CD14-positive monocyte (primary cell): ENCODE measurements at places on chromosomes 1 and 21. TPM values are rescaled to one million over a fixed set of nuclear protein-coding genes. Genes with fewer than 3 reads are reported as not detected.

- no peak for DNase-seq
Measured at GRCh38 chr1:102833151-102833550, 275.2 kb downstream of the COL11A1 start.

Gene ANKRD35
- 1.5 TPM for polyA plus RNA-seq

GRCh38 chr1:234666761-234667160 is 56.8 kb upstream of the IRF2BP2 start:
- DNase-seq: peak; percentile 58

GRCh38 chr1:99613716-99614115 is 32.2 kb upstream of the PALMD start:
- DNase-seq: no peak

DNA sequence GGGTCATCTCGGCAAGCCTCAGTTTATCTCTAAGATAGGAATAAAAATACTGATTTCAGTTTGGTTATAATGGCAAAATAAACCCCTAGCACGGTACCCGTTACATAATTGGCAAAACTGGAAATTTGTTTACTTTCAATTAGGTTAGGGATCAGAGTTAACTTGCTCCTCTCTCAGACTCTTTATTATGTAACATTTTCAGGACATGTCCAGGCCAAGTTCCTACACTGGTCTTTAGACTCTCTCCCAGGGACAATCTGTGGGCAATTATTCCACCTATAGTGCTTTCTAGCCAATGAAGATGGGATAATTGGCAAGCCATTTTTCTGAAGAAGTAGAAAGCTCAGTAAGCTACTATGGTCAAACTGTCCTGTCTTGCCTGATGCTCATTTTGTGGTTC is 189.4 kb downstream of the NEK7 start:
- DNase-seq: no peak

GRCh38 chr1:110477041-110477440 is 26.1 kb downstream of the PROK1 start:
- DNase-seq: no peak

Gene UBASH3A
- polyA plus RNA-seq: not detected

Gene HMGN2
- polyA plus RNA-seq: 575 TPM

DNA sequence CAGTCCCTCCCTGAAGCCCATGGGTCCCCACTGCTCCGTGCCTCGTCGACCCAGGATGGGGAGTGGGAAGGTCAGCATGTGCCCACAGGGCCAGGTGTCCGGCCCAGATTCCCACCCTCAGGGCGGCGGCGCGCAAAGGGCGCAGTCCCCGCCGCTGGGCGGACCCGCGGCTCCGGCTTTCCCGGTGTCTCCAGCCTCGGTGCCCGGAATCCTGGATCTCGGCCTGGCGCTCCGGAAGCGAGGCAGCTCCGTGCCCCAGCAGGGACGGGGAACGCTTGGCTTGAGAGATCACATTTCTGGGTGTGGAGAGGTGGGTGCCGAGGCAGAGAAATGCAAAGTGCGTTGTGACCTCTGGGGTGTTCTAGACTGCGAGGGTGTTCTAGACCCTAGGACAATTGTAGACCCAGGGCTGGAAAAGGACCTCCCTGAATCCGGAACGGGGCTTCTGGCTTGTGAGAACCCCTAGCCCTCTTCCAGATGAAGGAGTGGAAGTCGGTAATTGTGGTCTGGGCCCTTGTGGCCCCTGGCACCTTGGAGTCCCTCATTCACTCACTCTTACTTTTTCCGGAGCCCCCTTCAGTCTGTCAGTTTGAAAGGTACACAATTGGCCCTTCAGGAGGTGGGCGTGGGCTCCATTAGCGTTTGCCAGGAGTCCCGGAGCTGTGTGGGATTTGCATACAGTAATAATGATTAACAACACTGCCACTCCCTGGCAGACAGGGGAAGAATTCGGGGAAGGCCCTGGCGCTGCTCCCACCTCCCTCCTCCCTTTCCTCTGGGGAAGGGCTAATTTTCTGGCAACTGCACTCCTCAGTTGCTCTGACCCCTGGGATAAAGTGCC is 1.6 kb upstream of the KCND3 start:
- DNase-seq: no peak

DNA sequence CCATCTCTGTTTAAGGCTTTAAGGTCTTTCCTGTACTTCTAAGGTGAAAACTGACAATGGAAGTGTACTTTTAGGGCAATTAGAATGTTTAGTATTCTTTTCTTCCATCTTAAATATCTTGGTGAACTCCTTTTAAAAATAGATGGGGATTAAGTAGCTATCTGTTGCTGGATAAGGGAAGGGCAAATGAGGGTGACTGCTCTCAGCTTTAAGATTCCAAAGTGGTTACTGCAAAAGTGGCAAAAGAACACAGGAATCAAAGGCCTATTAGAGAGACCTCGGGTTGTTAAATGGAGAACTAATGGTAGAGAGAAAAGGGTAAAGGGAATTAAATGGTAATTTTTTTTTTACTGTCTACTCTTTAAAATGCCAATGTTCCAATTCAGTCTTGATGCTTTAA is 774.1 kb upstream of the B3GALT2 start:
- DNase-seq: no peak

DNA sequence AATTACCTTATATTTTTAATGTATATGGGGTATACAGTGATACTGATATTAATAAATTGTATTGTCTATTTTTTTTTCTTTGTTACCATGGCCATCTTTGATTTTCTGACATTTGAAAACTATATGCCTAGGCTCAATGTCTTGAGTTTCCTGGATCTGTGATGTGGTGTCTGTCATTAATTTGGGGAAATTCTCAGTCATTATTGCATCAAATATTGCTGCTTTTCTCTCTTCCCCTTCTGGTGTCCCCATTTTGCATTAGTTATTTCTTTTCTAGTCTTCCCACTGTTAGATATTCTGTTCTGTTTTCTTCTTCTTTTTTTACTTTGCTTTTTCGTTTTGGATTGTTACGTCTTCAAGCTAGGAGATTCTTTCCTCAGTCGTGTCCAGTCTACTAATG is 33.8 kb downstream of the ZBTB40 start:
- DNase-seq: no peak

DNA sequence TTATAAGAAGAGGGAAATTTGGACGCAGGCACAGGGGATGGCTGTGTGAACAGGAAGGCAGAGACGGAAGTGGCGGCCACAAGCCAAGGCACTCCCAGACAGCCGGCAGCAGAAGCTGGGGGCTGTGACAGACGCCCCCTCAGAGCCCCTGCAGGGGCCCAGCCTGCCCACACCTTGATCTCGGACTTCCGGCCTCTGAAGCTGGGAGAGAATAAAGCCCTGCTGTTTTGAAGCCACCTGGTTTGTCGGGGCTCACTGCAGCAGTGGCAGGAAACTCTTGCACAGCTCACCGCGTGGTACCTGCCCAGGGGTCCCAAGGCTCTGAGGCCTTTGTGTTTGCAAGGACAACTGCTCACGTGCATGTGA is 13.7 kb downstream of the MEGF6 start:
- peak; percentile 28 for DNase-seq

Gene IGSF21
- not detected in 2 replicates for polyA plus RNA-seq

Gene PTPN22
- polyA plus RNA-seq: 2.8 and 9.7 TPM in 2 replicates

DNA sequence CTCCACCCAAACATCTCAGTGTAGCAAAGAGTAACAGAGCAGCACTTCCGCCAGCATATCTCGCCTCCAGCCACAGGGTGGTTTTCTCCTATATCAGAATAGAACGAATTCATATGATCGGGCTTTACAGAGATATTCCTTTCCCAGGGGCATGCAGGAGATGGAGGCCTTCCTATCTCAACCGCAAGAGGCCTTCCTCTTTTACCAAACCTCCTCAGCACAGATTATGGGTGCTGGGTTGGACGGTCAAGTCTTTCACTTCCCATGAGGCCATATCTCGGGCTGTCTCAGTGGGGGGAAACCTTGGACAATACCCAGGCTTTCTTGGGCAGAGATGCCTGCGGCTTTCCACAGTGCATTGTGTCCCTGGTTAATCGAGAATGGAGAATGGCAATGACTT is 65.8 kb downstream of the OVGP1 start:
- DNase-seq: no peak

GRCh38 chr1:76335882-76336281 is 261.3 kb downstream of the ST6GALNAC3 start:
- no peak for DNase-seq

DNA sequence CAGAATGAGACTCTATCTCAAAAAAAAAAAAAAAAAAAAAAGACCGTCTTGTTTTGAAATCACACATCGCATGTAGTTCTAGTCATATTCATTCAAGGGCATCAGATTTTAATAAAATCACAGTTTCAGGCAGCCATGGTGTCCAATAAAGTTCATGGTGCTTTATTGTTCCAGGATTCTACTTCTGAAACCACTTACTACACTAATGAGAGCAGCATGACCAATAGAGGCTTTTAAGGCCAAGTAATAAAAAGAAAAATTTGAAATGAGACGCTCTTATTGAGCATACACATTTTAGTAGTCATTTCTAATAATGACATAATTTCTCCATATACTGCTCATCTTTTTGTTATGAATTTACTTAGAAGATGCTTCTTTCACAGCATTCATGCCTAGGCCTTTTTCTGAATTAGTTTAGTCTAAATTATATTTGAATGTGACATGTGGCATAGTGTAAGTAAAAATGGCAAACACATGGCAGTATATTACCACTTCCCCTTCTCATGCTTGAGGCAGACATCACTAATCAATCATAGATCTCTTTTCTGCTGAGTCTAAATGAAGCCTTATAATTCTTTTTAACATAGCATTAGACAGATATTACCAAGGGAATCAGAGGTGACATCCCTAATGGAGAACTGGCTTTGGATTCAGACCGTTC is 18.5 kb downstream of the NTMT2 start:
- DNase-seq: no peak

Gene ARMH1
- 15.8 TPM for polyA plus RNA-seq

DNA sequence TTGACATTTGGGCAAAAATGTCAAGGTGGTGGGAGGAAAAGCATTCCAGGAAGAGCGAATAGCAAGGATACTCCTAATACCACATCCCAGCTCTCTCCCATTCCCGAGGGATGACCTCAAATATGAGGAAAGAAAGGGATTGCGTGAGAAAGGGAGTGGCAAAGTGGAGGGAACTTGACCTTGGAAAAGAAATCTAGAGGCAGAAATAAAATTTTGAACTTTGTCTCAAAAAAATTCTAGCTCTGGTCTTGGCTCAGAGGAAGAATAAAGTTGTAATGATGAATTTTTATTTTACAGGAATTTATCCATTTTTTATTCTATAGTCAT is 127.8 kb downstream of the TBX19 start:
- no peak for DNase-seq

Gene KRTAP25-1
- polyA plus RNA-seq: not detected in 2 replicates

- DNase-seq: no peak
Measured at GRCh38 chr1:213127074-213127473, 76.0 kb downstream of the RPS6KC1 start.

GRCh38 chr1:208069908-208070307 is 159.0 kb upstream of the CD34 start:
- DNase-seq: no peak

Gene CYB5RL
- polyA plus RNA-seq: 1.5 TPM

DNA sequence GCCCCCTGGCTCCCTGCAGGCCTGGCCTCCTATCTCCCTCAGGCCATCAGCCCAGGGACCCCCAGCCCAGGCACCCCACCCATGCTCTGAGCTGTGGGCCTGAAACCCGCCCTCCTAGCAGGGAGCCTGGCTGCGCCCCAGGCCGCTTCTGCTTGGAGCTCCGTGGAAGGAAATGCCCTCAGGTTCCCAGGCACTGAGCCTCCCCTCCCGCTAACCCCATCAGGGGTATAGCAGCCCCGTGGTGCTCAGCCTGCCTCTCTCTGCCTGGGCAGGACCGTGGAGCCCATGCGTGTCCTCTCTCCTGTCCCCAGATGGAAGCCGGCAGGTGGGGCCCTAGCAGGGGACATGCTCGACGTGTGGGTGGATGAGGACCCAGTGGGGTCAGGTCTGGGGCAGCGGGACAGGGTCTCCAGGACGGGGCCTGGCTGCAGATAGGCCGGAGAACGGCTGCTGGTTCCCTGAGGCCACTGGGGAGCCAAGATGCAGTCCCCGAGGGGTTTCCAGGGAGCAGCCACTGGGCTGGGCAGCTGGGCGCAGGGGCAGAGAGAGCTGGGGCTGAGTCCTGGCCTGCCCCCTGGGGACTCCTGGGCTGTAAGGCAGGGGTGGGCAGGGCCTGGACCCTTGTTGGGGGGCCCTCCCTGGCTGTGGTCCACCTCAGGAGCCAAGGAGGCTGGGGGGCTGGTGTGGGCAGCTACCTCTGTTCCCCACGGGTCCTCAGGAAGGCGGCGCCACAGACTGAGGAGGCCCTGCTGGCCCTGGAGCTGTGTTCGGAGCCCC is 75.5 kb downstream of the MORN1 start:
- DNase-seq: no peak

GRCh38 chr1:97570691-97571090 is 350.1 kb downstream of the DPYD start:
- DNase-seq: no peak

DNA sequence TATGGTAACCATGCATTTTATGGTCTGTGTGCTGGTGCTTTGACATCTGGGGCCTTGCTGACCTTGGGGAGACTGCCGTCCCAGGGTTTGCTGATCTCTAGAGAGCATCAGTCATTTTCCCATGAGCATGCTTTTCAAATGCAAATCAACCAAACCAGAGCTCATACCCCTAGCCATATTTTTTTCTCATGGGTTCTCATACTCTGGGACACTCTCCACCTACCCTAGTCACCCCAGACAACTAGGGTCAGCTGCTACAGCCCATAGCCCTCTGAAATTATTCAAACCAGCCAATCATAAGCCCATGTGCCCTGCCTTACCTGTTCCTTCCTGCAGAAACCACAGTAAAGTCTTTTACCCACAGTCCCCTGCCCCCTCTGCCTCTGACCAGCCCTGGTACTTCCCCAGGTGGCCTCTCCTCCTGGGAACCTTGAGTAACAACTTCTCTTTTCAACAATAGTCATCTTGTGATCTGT is 132.0 kb downstream of the MAP3K21 start:
- DNase-seq: no peak

- no peak for DNase-seq
Measured at GRCh38 chr1:230750986-230751625, 3.9 kb downstream of the CAPN9 start.

DNA sequence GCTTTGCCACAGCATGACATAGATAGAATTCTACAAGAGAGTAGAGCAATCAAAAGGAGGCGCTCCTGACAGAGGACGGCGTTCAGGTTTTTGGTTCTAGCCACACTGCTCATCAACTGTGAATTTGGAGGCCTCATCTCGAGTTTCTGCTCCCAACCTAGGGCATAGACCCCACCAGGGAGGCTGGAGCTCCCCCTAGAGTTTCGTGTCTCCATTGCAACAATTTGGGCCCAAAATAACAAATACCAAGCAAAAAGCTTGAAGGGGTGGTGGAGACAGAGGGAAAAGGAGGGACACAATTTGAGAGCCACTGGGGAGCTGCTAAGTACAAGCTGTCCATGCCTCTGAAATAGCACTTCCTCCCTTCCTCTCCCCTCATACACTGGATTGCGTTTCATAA is 297.0 kb downstream of the GPATCH2 start:
- DNase-seq: no peak

Gene PPM1J
- polyA plus RNA-seq: 0.75 TPM

GRCh38 chr1:61083013-61083806 is 849 bp downstream of the NFIA start:
- DNase-seq: no peak

DNA sequence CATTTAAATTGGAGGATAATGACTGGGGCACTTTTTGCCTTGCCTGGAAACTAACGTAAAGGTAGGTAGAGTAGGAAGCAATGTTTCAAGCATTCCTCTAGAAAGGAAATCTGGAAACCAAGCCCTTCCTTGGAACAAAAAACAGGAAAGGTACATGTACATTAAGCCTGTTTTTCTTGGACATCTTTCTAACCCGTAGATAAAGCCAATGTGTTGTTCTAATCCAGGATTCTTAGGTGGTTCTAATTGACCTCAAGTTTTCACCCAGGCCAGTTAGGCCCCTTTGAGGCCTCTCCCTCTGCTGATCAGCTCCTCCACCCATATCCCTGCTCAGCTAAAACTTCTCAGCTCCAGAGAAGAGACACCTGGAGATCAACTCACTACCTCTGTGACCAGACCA is 6.3 kb upstream of the DUSP23 start:
- DNase-seq: no peak
